ENCODE measurements at places on chromosomes 12 and 14. TPM values are rescaled to one million over a fixed set of nuclear protein-coding genes. Genes with fewer than 3 reads are reported as not detected.
A peak's percentile ranks its signal among the peaks of the same experiment; 100 is the strongest.

DNA sequence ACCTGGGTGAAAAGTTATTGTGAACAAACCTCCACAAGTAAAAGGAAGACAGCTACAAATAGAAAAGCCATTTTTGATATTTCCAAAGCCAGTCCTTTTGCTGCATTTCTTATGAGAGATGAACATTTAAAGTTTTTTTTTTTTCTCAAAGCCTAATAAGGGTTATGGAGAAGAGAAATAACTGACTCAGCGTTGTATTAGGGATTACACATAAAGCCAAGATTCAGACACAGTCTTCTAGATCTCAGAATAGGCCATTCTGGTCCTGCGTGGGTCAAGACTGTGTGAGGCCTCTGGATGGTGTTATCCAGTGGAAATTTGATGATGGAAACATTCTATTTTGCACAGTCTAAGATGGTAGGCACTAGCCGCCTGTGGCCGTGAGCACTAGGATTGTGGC is 459.8 kb downstream of the EGLN3 start:
- no peak for DNase-seq

DNA sequence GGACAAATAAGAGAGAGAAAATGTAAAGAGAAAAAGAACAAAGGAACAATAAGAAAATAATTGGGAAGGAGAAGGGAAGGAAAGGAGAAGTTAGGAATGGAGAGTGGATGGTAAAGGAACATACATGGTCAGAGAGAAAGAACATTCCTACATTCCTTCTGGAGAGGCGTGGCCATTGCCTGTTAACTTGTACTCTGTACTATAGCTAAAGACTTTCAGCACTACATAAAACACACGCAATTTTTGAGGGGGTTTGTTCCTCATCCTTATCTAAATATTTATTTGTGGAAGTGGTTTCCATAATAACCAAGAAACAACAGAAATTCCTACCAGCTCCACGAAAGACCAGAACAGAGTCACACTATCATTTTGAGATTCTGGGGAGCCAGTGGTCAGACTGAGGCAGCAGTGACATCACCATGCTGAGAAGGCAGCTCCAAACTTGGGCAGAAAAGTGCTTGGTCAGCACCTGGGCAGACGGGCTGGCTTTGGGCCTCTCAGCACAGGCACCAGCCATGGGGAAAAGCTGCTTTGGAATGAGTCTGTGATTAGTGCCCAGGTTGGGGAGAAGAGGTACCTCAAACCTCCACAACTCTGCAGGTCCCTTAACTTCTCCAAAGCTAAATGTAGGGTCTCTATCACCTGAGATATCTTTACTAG is 125.9 kb upstream of the NTF3 start:
- DNase-seq: no peak

- no peak for DNase-seq
Observed at GRCh38 chr14:100903672-100904185, at the start of gene RTL1. RTL1 (minus strand) TSS chr14:100903722; CDS start chr14:100884788, 18,934 bp downstream.

CCDC60 gene
- total RNA-seq: not detected

DNA sequence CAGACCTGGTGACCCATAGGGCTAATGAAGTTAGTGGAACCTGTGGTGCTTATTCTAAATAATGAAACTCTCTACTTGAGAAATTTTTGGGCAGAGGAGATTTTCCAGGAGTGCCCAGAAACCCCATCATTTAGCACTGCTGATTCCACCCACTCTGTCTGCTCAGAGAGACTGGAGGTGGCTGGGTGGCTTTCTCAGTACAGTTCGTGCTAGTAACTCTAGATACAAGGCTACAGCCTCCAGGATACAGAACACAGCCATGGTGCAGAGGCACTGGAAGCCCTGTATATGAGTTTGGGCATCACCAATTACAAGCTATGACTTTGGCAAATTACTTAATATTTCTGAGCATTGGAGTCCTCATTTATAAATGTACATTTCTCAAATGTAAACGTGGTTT is 32.4 kb downstream of the CCDC177 start:
- DNase-seq: no peak

- peak; percentile 87 for DNase-seq
Observed at GRCh38 chr14:55430024-55430690, 10.3 kb downstream of the TBPL2 start.

DNA sequence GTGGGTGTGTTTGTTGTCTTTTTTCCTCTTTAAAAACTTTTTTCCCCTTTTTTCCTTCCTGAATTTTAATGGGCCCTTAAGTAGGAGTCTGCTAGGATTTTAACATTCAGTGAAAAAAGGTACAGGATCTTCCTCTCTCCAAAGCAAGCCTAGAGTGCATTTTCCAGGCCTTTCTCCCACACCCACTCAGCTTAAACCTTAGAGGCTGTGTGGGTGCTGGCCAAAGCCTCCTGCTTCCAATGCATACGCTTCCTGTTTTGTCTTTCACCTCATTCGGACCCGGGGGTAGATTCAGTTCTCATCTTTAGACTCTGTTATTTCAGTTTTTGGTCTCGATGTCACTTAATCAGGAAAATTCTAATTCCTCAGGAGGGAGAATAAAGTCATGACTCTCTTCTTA is 51.2 kb downstream of the TMEM30B start:
- DNase-seq: no peak

MORN3 gene
- total RNA-seq: 0.63 TPM

GRCh38 chr12:118541071-118541470 is 164.7 kb downstream of the SUDS3 start:
- DNase-seq: no peak

GRCh38 chr14:90903101-90903500 is 86.9 kb upstream of the TTC7B start:
- DNase-seq: peak; percentile 79

- DNase-seq: no peak
Observed at GRCh38 chr12:6279256-6279628, 31.2 kb upstream of the PLEKHG6 start.

TPPP2 gene
- total RNA-seq: not detected

SERPINA12 gene
- not detected for total RNA-seq

TSHR gene
- total RNA-seq: not detected

GRCh38 chr12:100473716-100474150 is at the start of gene NR1H4:
NR1H4 (plus strand) TSS chr12:100473866; CDS start chr12:100493324, 19,458 bp downstream.
- peak; percentile 3 for DNase-seq

DNA sequence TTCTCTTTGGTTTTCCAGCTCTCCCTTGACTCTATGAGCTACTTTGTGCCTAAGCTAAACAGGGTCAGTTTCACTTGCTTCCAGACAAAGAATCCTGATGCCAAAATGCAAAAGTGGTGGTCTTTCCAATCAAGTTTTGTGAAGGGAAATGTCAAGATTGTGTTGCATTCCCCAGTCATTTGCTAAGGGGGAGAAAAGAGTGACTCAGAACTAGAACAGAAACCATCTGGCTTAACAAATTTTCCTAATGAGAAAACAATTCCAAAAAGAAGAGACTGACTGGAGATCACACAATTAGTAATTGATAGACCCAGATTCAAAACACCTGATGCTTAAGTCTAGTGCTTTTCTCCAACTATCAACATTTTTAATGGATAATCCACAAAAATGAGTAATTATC is 235.1 kb upstream of the DIO2 start:
- peak; percentile 13 for DNase-seq

NELL2 gene
- total RNA-seq: 4.6 TPM

GRCh38 chr12:70052931-70053497 is 190.2 kb upstream of the CNOT2 start:
- peak; percentile 97 for DNase-seq

GRCh38 chr14:90062822-90063539 is 1.2 kb downstream of the KCNK13 start:
- no peak for DNase-seq

GRCh38 chr12:2290091-2290490 is 237.3 kb downstream of the CACNA1C start:
- no peak for DNase-seq

DIO2 gene
- 66.0 TPM for total RNA-seq

CLECL1 gene
- not detected for total RNA-seq

- DNase-seq: peak; percentile 95
Observed at GRCh38 chr12:2268471-2269286, 215.9 kb downstream of the CACNA1C start.

DNA sequence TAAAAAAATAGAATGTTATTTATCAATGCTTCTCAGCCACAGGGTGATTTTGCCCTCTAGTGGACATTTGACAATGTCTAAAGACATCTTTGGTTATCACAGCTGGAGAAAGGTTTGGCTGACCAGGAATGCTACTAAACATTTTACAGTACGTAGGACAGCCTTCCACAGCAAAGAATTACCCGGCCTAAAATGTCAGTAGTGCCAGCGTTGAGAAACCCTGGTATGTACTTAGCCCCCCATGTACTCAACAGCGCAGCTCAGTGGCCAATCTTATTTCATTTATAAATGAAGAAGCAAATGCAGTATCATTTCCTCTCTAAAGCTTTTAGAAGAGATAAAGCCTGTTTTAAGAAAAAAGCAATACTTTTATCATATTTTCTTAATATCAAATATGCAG is 5.8 kb downstream of the MARK3 start:
- peak; percentile 85 for DNase-seq
